ENCODE measurements at places on chromosomes 13 and 19. TPM values are rescaled to one million over a fixed set of nuclear protein-coding genes. Genes with fewer than 3 reads are reported as not detected.

The ASF1B gene
- total RNA-seq: 2.5 TPM

The OR7C1 gene
- not detected for total RNA-seq

The KIR3DL2 gene
- total RNA-seq: not detected

The PRR19 gene
- total RNA-seq: 0.54 TPM

The LILRA1 gene
- total RNA-seq: not detected

The NRTN gene
- 0.36 TPM for total RNA-seq

The NAPSA gene
- total RNA-seq: 3.5 TPM

The PSG6 gene
- not detected for total RNA-seq

The C1QTNF9B gene
- total RNA-seq: not detected

The GSX1 gene
- total RNA-seq: not detected

The ZNF546 gene
- total RNA-seq: 16.6 TPM

The C19orf18 gene
- total RNA-seq: 2.2 TPM

The DCT gene
- 0.10 TPM for total RNA-seq

The C19orf67 gene
- not detected for total RNA-seq

The ANKRD24 gene
- total RNA-seq: 1.4 TPM

The OXGR1 gene
- total RNA-seq: not detected

The ZNF225 gene
- 12.1 TPM for total RNA-seq

The OR7D2 gene
- 0.07 TPM for total RNA-seq

The CLEC17A gene
- total RNA-seq: 121 TPM

The NEK3 gene
- total RNA-seq: 11.5 TPM

The MZF1 gene
- 81.4 TPM for total RNA-seq

The ZNF724 gene
- 10.0 TPM for total RNA-seq

The CYP2A7 gene
- total RNA-seq: not detected

The MCEMP1 gene
- not detected for total RNA-seq

The CPAMD8 gene
- total RNA-seq: 5.1 TPM

The SYNGR4 gene
- not detected for total RNA-seq

The ZNF534 gene
- total RNA-seq: 0.44 TPM

The KLHL1 gene
- not detected for total RNA-seq

The ARID3A gene
- total RNA-seq: 60.5 TPM

Data from B cell (primary cell).